Small intestine (tissue), 16 donors: ENCODE measurements at places on chromosomes 3 and 15. TPM values are rescaled to one million over a fixed set of nuclear protein-coding genes. Genes with fewer than 3 reads are reported as not detected.

Gene ZNF385D
- under 0.01 TPM for polyA plus RNA-seq

GRCh38 chr3:39090922-39091321, 16.5 kb downstream of the GORASP1 start:
- H3K4me3 ChIP-seq = no peak overlapping the region
- no peaks in the 10 kb centered on the region for H3K4me1 ChIP-seq
- H3K27me3 ChIP-seq = no peaks in the 10 kb centered on the region

GRCh38 chr15:52617026-52617425, 48.2 kb upstream of the ARPP19 start:
- H3K27me3 ChIP-seq = no peaks in the 10 kb centered on the region
- H3K4me1 ChIP-seq = no peaks in the 10 kb centered on the region
- H3K27ac ChIP-seq = no peak overlapping the region
- no peak for DNase-seq
- no peak overlapping the region for H3K4me3 ChIP-seq

Gene SLC12A1
- 0.04 TPM for polyA plus RNA-seq

Gene CSPG5
- not detected for polyA plus RNA-seq

GRCh38 chr15:80265021-80265420, 13.0 kb upstream of the CTXND1 start:
- no peak overlapping the region for H3K4me3 ChIP-seq
- H3K36me3 ChIP-seq = no peaks in the 10 kb centered on the region
- no peak overlapping the region for H3K27ac ChIP-seq
- H3K27me3 ChIP-seq = peaks cover 5% of the 10 kb centered on the region
- DNase-seq = no peak
- no peaks in the 10 kb centered on the region for H3K4me1 ChIP-seq
